HuH-7 (cell line): ENCODE measurements at places on chromosomes 11 and 22.

DNA sequence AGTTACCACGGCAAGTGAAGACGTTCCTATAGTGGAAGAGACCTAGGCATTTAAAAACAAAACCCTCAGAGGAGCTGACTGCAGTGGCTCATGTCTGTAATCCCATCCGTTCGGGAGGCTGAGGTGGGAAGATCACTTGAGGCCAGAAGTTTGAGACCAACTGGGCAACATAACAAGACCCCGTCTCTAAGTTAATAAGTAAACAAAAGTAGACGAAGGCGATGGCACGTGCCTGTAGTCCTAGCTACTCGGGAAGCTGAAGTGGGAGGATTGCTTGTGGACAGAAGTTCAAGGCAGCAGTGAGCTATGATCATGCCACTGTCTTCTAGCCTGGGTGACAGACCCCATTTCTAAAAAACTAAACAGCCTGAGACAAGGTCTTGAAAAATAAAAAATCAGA is 3.8 kb upstream of the ADSL start:
- DNase-seq: no peak

- peak; percentile 78 for DNase-seq
These were observed at the start of gene TSPAN18 for GRCh38 chr11:44726283-44727113. Gene TSPAN18 (plus strand): TSS chr11:44726962. CDS start chr11:44906417, 179,455 bp downstream.

GRCh38 chr22:36979016-36979910 is 40.0 kb downstream of the TST start:
- DNase-seq: no peak

- DNase-seq: no peak
These were observed 12.9 kb upstream of the ADORA2A start for GRCh38 chr22:24414523-24414922.

- no peak for DNase-seq
These were observed 147.9 kb downstream of the C11orf91 start for GRCh38 chr11:33552756-33553155.
